Thoracic aorta endothelial cell (primary cell): ENCODE measurements at places on chromosomes 7 and 10. TPM values are rescaled to one million over a fixed set of nuclear protein-coding genes. Genes with fewer than 3 reads are reported as not detected.

Gene TRIL
- under 0.01 and 0.40 TPM in 2 replicates for total RNA-seq

Gene CPA2
- total RNA-seq, result not detected in 2 replicates

Gene TRPV5
- not detected in 2 replicates for total RNA-seq

Gene TCAF2
- 14.5 and 31.0 TPM in 2 replicates for total RNA-seq

Gene ELN
- 0.07 and 0.13 TPM in 2 replicates for total RNA-seq

Gene MMRN2
- 200 and 261 TPM in 2 replicates for total RNA-seq

Gene GDF10
- not detected in 2 replicates for total RNA-seq
